ENCODE measurements at places on chromosomes 7 and 10.

- no peak for DNase-seq
Measured at GRCh38 chr10:132136097-132136521, 50.6 kb upstream of the DPYSL4 start.

DNA sequence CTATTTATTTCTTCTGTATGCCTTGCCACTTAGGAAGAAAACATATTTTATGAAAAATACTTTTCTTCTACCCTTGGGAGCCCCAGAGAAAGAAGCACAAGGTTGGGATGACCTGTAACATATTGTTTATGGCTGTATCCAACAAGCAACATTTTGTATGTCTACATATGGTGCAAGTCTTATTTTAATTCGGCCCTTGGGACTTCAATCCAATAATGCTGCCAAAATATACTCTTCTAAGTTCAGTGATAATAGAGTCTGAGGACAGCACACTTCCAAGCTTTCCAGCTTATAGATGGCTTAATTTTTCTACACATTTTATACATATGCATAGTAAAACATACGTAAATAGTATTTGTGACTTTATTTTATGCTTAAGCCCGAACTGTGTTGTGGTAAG, 318.5 kb upstream of the SEMA3A start:
- DNase-seq = no peak

DNA sequence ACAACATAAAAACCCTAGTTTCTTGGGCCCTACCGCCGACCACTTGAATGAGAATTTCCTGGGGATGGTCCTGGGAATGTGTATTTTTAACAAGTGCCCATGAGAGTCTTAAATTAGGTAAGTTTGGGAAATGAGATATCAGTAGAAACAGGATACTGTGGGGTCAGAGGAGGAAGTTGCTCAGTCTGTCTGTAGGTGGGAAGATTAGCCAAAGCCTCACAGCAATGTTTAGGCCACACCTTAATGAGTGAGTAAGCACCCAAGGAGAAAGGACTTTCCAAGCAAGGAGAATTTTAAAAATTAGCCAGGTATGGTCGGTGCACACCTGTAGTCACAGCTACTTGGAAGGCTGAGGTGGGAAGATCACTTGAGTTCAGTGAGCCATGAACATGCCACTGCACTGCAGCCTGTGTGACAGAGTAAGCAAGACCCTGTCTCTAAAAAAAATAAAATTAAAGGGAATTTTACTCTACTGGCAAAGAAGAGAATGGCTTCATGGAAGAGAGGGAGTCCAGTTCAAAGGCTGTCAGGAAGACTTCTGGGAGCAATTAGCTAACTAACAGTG, 31.9 kb downstream of the PAPSS2 start:
- DNase-seq = peak; percentile 85

DNA sequence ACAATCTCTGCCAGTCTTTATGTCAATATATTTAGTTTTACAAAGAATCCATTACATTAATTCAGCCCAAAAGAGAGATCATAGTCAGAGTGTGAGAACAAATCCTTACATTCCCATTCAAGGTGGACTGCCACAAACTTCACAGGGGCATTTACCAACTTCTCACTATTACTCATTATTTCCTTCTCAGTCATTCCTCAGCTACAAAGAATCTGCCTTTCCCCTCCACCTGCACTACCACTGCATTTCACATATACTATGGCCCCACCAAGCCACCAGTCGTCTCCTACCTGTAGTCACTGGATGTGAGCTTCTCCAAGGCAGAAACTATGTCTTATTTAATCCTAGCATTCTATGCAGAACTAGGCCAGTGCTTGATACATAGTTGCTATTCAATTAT, 94.3 kb downstream of the USP6NL start:
- DNase-seq = peak; percentile 51

- no peak for DNase-seq
Measured at GRCh38 chr7:149633976-149634945, 136.7 kb upstream of the ZNF746 start.

GRCh38 chr10:12938271-12938670, 63.2 kb downstream of the CCDC3 start:
- DNase-seq = no peak

- DNase-seq = no peak
Measured at GRCh38 chr10:69315610-69316312, 37.5 kb downstream of the HK1 start.

DNA sequence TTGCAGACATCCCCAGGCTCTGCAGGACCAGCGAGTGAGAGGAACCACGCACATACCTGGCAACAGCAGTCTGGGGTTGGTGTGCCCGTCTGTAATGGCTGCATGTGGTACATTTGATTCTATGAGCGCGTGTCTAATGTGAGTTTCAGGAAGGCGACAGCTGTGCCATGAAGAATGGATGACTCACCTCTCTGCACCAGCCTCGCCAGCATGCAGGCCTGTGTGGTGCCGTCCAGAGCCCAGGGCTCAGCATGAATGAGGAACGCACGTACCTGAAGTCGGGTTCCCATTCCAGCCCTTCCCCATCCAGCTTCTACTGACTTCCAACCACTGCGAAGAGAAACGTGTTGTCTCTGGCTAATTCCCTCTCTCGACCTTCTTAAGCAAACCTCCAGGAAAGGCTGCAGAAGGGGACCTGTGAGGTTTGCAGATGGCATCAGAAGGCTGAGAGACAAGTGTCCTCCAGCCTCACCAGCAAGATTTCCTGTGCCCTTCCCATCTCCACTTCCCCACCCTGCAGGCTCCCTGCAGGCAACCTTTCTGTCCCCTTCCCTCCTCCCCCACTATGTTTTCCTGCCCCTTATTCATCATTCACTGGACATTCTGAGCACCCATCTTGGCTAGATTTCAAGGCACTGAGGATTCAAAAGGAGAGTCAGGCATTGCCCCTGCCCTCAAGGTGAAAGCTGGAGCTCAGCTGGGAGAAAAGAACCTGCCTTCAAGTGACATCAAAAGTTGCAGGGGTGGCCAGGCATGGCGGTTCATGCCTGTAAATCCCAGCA, 54.3 kb downstream of the ASB13 start:
- peak; percentile 48 for DNase-seq

DNA sequence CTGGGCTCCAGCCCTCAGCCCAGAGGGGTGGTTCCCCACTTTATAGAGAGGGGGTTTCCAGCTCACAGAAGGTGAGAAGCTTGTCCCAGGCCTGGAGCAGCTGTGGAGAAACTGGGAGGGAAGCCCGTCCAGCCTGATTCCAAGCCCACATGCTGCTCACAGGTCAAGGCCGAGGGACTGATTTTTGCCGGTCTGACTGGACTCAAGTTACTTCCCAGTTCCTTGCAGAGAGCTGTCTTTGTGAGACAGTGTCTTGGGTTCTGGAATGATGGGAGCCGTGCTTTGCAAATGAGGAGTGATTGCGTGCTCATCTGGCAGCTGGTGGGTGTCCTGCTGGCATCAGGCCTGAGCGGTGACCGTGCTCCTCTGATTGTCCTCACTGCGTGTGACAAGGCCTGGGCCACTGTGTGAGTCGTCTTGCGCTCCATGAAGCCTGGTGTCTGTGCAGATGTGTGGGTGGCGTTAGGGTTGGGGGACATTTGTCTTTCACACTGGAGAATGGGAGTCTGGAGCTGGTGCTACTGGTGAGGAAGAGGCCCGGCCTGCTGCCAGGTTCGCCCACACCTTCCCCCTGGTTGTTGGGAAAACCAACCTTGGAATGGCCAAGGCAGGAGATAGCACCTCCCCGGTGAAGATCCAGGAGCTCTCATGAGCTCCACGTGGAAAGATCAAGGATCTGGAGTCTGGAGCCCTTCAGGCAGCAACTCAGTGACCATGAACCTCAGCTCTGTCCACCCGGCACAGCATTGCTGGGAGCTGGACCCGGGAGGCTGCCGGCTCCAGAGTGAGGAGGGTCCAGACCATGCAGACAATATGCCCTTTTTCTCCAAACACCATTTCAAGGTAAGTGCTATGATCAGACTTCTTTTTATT, 129.6 kb downstream of the SMURF1 start:
- no peak for DNase-seq

GRCh38 chr7:47572094-47572445, 9.8 kb downstream of the TNS3 start:
- no peak for DNase-seq

DNA sequence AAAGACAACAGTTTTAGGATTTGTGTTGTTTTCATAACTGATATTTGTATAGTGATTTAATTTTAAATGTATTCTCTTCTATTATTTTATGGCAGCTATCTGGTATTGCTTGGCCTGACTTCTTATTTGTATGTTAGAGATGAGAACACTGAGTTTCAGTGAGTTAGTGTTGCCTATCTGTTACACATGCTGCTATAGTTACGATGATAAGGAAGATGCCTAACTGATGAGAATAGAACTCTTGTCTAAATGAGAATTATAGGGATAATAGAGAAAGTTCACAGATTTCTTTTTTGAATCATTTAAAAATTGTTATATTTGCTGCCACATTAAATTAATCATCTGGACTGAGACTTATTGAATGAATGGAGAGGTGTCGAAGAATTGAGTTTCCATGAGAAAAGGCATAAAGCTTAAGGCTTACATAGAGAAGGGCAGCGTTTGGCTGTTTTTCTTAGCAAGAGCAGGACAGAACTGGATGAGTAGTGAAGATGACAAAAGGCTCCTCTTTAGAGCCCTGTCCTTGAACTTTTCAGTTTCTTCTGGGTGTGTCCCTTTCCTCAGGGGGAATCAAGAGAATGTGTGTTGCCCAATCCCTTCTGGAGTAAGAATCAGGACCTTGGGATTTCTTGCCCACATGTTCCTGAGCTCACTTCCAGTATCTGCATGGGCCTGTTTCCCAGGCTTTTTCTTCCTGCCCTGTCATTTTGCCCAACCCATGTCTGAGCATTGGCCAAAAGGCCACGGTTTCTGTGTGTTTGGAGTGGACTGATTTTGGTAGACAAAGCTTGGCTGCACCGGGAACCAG, 195.6 kb upstream of the CSTF2T start:
- DNase-seq = no peak

DNA sequence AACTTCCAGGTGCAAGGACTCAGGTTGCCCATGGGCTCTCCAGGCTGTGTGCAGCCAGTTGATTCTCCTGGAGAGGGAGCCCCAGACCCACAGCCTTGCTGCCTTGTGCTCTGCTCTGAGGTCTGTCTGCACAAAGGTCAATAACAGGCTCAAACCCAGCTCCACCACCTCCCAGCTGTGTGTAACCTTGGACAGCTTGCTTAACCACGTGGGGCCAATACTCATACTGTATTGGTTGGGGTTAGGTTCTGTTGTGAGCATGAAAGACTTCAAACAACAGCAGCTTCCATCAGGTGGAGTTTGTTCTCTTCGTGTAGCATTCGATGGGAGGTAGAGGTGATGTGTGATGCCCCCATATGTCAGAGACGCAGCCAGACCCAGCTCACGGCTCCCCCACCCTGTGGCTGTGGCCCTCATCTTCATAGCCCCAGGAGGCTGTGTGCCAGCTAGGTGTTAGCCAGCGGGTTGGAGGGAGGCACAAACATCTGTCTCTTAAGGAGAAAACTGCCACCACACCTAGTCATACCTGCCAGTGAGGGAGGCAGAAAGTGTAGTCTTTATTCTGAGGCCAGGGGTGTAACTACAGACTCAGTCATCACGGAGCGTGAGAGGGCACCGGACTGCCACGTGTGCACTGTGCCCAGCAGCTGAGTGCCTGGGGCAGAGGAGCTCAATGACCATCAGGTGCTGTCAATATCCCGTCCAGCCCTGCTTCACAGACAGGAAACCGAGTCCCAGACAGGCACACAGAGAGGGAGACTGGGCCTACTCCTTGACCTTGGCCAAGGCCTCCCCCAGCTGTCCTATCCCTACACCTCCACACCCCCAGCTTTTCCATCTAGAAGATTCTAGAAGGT, 8.1 kb upstream of the POLD2 start:
- peak; percentile 29 for DNase-seq

DNA sequence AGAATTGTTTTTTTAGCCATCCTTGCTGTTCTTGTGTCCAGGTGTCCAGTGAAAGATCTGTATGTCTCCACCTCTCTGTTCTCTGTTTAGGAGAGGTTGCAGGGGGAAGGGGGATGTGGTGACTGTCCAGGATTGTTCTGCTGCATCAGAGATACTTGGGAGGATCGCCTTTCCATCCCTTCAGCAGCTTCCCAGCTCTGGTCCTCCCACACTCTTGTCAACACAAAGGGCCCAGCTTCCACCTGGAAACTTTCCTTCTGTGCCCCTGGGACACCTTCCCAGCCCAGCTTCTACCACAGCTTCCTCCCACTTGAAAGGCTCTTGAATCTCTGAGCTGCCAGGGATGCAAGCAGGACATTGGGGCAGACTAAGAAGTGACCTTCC, 82.0 kb upstream of the SLF2 start:
- no peak for DNase-seq

GRCh38 chr7:151687523-151688235, 168.0 kb upstream of the RHEB start:
- peak; percentile 100 for DNase-seq

GRCh38 chr7:23938937-23939552, 229.0 kb downstream of the STK31 start:
- peak; percentile 56 for DNase-seq

DNA sequence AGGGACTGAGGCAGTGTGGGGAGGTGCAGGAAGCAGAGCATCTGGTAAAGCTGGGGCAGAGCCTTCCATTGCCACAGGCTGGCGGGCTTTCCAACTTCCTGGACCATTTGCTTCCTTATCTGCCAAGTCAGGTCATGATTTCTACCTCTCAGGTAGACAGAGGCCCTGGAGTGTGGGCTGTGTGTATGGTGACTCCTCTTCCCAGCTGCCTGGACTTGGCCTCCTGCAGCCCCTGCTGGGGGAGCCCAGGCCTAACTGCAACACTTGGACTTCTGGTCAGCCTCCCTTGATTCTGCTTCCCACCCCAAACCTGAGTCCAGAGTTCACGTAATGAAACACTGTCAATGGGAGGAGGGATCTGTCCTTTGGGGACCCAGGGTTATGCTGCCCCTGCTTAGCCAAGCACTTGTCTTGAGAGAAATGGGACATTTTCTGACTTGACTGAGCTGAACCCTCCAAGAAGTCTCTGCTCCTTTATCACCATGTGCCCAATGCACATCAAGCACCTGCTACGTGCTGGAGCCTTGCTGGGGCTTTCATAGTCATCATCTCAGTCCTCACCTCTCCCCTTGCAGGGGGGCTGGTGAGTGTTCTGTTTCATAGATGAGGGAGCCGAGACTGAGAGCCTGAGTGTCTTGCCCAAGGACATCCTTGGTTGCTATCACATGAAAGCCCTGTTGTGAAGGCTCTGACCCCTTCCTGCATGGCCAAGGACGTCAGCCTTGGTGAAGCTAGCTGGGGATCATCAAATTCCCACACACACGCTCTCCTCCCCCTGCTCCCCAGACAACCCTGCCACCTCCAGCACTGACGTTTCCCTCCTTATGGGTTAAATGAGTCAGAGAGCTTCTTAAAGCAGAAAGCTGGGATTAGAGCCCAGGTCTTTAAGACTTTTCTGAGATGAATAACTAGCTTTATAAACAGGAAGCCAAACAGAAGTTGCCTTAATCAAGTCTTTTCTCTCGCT, 3.4 kb downstream of the CLEC2L start:
- DNase-seq = no peak

- DNase-seq = no peak
Measured at GRCh38 chr7:146375170-146375569, 258.6 kb downstream of the CNTNAP2 start.

GRCh38 chr10:500876-501275, 188.6 kb downstream of the DIP2C start:
- DNase-seq = no peak

DNA sequence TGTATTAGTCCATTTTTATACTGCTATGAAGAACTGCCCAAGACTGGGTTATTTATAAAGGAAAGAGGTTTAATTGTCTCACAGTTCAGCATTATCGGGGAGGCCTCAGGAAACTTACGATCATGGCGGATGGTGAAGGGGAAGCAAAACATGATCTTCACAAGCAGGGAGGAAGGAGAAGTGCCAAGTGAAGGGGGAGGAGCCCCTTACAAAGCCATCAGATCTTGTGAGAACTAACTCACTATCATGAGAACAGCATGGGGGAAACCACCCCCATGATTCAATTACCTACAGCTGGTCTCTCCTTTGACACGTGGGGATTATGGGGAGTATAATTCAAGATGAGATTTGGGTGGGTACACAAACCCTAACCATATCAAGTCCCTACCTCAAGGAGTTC, 85.4 kb downstream of the JAZF1 start:
- no peak for DNase-seq

All from kidney tubule cell (primary cell).